ENCODE measurements at places on chromosomes 7 and 10.

- DNase-seq: peak; percentile 53
These were observed 816 bp downstream of the PSMG3 start for GRCh38 chr7:1569016-1569415.

DNA sequence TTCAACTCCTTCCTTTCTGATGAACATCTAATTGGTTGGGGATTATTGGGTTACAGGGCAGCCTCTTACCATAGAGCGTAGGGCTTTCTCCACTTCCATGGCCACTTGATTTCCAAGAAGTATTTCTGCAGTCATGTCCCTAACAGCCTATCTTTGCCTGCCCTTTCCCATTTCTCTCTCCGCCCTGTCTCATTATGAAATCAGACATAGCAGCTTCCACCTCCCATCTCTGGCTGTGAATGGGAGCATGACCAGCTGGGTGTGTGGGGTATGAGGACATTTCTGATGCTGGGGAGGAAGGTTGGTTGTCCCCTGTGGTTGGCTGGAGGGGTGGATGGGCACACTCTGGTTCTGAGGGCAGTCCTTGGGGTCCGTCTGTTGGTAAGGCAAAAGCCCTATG lies 41.2 kb downstream of the ADCYAP1R1 start:
- no peak for DNase-seq

- peak; percentile 11 for DNase-seq
These were observed 33.1 kb downstream of the GPRIN2 start for GRCh38 chr10:46523119-46523961.

DNA sequence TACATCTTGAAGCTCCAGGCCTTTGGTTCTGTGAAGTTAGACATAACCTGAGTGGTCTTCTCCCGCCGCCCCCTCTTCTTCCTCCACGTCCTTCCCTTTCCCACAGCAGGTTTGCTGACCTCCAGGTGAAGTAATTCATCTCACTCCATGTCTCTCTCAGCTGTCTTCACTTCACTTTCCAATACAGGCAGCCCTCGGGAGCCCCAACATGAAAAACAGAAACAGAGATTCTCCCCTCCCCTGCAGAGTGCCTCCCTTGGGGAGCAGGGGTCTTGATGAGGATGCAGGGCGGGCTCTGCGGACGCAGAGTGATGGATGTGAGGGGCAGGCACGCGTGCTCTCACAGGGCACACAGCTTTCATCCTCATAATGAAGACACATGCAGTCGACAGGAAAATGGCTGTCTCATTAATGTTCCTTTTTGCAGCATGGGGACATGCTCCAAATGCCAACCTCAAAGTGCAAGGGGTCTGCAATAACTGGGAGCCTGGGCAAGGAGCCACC lies 95.6 kb downstream of the GPAM start:
- no peak for DNase-seq

DNA sequence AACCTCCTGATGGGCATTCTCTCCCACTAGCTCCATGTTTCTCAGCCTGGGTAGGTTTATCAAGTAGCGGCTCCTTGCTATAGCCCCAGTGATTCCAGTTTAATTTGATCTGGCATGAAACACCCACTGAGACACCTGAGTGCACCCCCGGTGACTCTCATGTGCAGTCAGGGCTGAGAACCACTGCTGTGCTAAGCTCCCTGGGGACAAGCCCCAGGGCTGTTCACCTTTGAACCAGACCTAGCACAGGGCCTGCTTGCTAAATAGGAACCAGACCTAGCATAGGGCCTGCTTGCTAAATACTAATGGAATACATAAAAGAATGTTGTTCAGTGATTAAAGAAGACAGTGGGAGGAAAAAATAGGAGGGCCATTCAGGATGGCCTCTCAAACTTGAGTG lies 167.6 kb downstream of the JAZF1 start:
- DNase-seq: no peak

GRCh38 chr7:28309704-28310459 lies 102.4 kb upstream of the CREB5 start:
- no peak for DNase-seq

DNA sequence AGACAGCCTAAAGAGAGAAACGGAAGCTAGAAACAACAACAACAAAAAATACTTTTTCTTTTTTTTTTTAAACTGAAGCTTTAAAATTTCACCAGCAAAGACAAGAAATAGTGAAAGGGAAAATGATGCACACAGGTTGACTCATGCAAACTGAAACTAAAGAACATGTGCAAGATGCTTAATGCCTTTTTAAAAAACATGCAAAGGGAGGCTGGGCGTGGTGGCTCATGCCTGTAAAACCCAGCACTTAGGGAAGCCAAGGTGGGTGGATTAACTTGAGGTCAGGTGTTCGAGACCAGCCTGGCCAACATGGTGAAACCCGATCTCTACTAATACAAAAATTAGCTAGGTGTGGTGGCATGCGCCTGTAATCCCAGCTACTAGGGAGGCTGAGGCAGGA lies 15.1 kb upstream of the CUBN start:
- DNase-seq: peak; percentile 68

- DNase-seq: no peak
These were observed 125.8 kb downstream of the ELMO1 start for GRCh38 chr7:37322831-37323230.

GRCh38 chr10:14698111-14698828 lies 76.4 kb downstream of the FAM107B start:
- DNase-seq: no peak

GRCh38 chr7:27200761-27201579 lies 1.1 kb upstream of the HOXA13 start:
- peak; percentile 24 for DNase-seq

GRCh38 chr10:91220954-91221675 lies 652 bp downstream of the PCGF5 start:
- DNase-seq: no peak

- no peak for DNase-seq
These were observed 56.6 kb upstream of the CALD1 start for GRCh38 chr7:134722786-134723322.

DNA sequence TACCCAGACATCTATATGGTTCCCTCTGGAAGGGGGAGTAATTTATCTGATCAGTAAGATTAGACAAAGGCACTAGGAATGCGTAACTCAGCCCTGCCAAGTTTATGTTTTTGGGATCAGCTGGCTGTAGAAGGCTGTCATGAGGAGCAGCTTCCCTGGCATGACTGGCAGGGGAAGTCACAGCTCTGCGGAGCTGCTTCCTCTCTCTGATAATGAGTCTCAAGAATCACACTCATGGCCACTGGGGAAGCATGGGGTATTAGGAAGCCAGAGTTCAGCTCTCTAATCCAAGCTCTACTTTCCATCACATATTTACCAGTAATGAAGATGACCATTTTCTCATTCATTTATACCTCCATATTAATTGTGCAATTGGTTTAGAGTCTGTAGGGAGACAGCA lies 758.9 kb downstream of the GRM8 start:
- DNase-seq: no peak

- no peak for DNase-seq
These were observed 51.6 kb upstream of the SRRM3 start for GRCh38 chr7:76149847-76150691.

DNA sequence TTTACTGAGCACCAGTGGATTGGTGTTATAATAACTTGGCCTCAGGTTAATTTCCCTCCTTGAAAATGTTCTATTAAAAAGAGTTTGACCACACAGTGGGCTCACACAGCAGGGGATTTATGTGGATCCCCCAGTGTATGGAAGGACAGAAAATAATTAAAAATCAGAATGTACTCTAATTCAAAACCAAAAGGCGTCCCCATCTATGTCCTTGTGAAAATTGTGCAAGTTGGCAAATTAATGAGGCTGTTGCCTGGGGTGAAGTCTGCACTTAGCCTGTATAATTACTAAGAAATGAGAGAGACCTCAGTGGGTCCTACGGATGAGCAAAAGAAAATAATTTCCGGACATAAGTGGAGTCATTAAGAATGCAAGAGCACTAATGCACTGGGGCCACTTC lies 31.1 kb downstream of the PIK3CG start:
- DNase-seq: no peak

GRCh38 chr7:139661043-139661440 lies 116.8 kb downstream of the HIPK2 start:
- no peak for DNase-seq

DNA sequence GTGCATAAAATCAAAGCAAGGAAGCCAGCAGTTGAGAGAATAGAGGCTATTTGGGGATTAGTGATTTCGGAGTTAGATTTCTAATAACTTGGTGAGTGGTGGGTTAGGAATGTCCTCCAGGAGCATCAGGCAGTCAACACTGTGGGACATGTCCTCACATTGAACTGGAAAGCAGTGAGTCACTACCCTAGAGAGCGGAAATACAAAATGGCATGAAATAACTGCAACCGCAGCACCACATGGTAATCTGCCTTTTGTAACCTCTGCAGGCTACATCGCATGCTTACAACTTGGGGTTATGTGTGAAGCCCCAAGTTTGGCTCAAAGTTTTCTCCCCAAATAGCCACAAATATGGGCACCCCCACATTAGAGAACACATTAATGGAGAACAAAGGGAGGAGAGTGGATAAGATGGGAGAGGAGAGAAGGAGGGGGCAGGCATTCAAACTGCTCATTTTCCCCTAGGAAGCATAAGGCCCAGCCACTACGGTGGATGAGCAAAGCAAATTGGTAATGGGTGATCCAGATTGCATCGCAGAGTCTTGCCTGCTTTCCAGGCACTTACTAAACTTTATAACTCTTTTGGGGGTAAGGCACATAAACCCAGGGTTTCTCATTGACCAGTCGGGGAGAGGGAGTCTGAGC lies 22.0 kb upstream of the SLF2 start:
- DNase-seq: no peak

- no peak for DNase-seq
These were observed 6.7 kb upstream of the OTUD1 start for GRCh38 chr10:23432166-23432565.

DNA sequence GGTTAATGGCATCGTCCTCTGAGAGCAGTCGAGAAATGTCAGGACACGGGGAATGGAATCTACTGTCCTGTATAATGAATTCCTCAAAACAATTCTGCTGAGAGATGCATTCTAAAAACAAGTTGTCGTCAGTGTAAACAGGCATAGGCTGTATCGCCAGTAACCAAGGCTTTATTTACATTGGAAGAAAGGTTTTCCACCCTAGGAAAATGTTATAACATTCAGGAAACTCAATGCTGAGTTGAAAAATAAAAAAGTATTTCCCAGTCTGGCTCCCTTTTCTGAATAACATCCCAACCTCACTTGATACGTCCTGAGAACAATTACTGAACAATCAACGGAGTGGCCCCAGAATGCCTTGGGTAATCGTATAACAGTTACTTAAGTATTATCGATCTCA lies 79.6 kb upstream of the UCN3 start:
- DNase-seq: no peak

GRCh38 chr7:50310361-50310760 lies 5.8 kb downstream of the IKZF1 start:
- peak; percentile 57 for DNase-seq

DNA sequence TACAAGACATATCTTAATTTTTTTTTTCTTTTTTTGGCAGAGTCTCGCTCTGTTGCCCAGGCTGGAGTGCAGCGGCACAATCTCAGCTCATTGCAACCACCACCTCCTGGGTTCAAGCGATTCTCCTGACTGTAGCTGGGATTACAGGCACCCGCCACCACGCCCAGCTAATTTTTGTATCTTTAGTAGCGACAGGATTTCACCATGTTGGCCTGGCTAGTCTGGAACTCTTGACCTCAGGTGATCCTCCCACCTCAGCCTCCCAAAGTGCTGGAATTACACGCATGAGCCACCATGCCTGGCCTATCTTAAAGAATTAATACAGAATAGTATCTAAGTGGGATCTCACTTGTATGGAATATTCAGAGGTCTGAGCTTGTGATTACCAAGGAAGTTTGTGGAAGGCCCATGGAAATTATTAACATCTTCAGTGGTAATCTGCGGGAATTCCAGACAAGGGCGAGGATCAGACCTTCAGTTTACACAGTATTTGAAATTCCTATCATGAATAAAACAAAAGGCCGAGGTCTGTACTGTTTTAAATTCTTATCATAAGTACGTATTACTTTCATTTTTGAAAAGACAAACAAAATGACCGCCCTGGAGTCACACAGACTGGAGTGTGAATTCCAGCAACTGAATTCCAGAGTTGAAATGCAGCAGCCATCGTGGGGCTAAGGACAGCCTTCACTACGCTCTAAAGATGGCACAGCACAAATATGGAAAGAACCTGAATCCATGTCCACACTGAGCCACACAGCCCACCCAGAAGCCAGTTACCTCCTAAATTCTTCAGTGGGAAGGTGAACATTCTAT lies 16.7 kb downstream of the GPRIN2 start:
- DNase-seq: no peak

DNA sequence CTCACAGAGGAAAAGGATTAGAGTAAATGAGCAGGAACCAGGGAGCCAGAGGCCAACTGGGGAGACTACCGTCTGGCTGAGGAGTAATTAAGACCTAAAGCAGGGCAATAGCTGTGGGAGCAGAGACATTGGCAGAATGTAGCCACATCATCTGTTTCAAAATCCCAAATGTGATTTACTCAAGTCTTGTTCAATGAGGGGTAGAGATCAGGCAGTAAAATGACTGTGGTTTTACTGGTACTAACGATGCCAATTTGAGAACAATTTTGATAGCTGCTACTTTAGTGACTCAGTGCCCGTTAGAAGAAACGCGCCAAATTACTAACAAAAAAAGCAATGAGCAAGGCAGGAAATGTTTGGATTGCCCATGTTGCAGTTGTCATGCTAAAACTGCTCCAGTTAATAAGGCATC lies 12.7 kb upstream of the MIOS start:
- no peak for DNase-seq

DNA sequence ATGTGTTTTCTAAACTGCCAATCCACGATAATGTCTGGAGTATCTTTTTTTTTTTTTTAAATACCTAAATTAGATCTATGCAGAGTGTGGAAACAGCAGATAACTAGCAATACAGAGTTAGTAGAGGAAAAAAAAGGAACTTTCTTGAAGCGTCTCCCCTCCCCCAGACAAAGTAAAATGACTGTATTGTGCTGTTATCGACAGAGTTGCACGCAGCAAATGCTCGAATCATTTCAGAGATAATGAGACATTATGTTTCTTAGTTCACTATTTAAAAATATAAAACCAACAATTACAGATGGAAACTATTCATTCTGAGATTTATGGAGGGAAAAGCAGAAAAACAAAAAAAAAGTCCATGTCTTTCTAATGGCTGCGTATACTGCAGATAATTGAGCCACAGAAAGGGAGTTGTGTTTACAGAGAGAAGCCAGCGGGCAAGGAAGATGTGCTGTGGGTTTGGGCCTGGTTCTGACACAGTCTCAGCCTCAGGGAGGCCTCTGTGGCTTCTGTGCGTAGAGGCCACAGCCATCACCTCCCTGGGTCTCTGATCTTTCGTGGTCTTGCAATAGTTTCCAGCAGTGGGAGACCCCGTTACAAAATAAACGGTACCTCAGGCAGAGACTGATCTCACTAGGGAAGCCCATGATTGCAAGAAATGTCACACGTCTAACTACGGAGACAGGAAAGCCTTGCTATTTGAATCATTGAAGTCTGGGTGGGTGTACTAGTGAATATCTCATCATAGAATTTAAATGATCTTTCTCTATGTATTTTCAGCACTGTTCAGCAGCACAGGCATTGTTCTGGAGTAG lies 19.1 kb upstream of the KLF6 start:
- peak; percentile 74 for DNase-seq
